ENCODE measurements at places on chromosomes 2 and 18.

GRCh38 chr2:58762176-58762781 lies 521.2 kb upstream of the FANCL start:
- DNase-seq = no peak

DNA sequence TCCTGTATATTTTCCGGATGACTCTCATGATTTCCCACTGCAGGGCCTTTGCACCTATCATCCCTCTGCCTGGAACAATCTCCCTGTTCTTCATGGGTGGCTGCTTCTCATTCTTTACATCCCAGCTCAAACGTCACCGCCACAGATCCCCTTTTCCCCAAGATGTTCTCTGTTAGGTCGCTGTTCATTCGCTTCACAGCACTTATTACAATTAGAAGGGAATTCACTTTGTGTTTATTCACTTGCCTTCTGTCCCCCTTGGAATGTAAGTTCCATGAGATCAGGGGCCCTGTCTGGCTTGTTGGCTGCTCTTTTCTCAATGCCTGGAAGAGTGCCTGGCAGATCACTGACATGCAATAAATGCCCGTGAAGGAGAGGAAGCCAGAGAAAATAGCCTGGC lies 106.7 kb downstream of the FOXI3 start:
- no peak for DNase-seq

GRCh38 chr2:232190796-232191195 lies 187.8 kb upstream of the ALPP start:
- DNase-seq = no peak

GRCh38 chr18:49933530-49934128 lies 120.3 kb upstream of the ACAA2 start:
- no peak for DNase-seq

DNA sequence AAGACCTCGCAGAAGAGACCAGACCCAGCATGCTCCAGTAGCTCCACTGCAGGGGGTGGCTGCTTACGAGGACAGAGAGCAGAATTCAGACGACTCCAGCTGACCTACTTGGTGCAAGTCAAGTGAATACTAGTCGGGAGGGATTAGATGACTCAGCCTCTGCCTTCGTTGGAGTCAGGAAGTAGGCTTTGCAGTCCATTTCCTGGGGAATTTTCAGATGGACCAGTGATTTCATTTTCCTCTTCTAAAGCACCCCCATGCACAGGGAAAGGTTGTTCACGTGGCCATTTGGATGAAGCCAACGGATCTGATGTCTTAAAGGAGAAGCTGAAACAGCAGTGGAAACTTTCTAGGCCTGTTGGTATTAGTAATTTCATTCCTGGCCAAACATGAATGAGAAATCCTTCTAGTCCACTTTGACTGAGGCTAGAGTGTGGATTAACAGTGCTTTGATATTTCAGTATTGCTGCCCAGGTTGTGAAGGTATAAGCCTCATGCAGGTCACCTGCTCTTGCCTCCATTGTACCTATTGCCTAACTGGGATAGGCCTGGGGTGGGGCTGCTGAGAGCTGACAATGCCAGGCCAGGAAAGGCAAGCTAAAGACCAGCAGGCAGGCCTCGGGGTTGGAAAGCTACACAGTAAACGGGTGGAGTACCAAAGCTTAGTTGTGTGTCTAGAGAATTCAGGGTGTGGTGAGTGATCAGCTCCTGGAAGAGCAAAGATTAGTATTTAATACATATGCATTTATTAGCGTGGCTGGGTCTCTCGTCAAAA lies 117.6 kb upstream of the FOSL2 start:
- no peak for DNase-seq

GRCh38 chr2:11636593-11637295 lies 33.3 kb downstream of the NTSR2 start:
- no peak for DNase-seq

GRCh38 chr2:217707131-217707611 lies 295.6 kb downstream of the TNS1 start:
- DNase-seq = no peak

GRCh38 chr2:142100970-142101369 lies 29.8 kb downstream of the LRP1B start:
- DNase-seq = no peak

- no peak for DNase-seq
These were observed 796.8 kb upstream of the SOX11 start for GRCh38 chr2:4895371-4895770.

DNA sequence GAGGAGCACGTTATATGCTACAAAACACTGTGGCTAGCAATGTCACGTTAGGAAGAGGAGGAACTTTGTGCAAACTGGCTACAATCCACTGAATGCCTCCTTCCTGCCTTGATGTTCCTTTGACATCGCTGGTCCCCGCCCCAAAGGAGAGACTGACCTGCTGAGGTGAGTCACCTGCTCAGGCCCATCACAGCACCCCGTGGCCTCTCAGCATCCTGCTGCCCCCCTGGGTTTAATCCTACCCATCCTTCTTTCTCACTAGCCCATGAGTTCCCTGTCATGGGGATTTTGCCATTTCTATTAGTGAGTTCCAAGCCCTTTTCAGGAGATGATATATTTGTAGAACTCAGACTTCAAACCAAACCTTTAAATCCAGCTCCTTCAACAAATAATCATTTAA lies 16.2 kb downstream of the DLGAP1 start:
- no peak for DNase-seq

DNA sequence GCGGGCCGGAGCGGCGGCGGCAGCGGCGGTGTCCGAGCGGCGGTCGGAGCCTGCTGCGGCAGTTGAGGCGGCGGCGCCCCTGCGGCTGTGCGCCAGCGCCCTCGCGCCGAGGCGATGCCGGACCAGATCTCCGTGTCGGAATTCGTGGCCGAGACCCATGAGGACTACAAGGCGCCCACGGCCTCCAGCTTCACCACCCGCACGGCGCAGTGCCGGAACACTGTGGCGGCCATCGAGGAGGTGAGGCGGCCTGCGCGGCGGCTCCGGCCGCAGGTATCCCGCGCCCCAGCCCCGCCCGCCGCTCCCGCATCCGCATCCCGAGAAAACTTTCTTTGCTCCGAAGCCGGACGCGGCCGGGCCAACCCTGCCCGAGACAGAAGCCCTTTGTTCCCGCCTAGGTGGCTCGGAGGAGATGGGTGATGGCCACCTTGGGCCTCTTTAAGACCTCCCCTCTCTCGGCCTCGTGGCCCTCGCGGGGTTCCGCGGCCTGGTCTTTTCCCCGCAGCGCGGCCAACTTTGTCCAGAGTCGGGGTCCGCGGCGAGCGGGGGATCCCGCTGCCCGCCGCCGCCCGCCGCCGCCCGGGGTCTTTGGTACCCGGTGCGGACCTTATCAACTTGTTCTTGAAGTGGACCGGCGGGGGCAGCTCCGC lies 504 bp downstream of the ASAP2 start:
- DNase-seq = no peak

DNA sequence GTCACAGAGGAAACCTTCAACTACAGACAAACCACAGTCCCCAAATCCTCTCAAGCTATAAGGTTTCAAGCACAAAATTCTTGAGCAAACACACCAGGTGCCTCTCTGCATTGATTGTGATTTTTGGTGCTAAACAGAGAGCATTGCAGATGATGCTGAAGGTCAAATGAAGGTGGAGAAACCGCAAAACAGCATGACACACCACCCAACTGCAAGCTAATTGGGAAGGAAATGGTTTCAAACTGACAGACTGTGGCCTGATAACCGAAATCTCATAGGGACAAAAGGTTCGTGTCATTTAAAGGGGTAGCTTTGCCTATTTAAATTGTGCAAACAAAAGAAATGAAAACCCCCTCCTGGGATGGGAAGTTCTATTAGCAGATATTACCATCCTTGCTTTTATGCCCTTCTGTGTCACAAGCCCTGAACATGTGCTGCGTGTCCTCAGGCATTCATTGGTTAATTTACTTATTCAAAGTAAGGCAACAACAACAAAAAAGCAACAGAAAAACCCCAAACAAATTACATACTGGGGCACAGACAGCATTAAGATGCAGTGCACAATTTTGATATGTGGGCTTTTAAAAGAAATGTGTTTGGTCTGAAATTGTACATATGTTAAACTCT lies 154.9 kb downstream of the AQP4 start:
- DNase-seq = no peak

DNA sequence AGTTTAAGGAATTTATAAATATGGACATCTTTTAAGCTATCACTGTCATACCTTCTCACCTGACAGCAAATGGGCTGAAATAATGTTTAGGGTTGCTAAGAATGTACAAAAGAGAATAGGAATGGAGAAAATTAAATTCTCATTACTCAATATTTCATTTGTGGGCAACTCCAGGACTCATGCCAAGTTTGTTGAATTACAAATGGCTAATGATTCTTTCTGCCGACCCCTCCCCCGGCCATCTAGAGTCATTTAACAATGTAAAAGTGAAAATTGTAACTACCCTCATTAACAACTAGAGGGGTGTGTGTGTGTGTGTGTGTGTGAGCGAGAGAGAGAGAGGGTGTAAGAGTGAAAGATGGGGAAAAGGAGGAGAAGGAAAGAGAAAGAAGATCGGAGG lies 708.5 kb upstream of the FAM98A start:
- DNase-seq = no peak

- no peak for DNase-seq
These were observed 10.6 kb upstream of the NEMP2 start for GRCh38 chr2:190545093-190545492.

DNA sequence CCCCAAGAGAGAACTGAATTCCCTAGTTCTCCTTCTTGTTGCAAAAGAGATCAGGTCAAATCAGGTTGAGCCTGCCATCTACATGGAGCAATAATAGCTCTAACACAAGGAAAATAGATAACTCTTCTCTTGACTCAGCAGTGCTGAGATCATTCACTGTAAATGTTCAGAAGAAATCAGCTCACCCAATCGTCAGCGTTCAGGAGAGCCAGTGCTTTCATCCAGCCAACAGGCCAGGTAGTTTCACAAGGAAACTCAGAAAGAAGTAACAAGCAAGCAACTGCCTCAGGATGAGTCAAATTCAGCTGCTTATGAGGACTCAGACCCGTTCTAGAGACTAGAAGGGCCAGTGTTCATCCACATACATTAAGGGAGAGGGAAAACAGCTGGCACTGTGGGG lies 5.9 kb downstream of the LMAN2L start:
- DNase-seq = no peak

- no peak for DNase-seq
These were observed 186.8 kb upstream of the GLI2 start for GRCh38 chr2:120548627-120549608.

DNA sequence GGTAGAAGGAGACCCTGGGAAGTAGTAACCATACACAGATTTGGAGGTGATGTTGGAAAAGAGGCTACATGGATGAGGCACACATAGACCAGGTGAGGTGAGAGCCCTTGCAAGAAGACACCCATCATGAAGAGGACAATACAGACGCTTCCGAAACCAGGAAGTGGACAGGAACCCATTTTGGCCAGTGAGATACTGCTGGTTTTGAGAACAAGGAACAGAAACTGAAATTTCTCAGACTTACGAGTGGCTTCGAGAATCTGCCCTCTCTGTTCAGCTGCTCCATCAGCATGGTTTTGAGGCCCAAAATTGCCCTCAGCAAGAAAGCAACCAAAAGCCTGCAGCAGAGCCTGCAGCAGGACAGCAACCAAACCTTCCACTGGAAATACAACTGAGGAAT lies 479.1 kb upstream of the NRXN1 start:
- DNase-seq = no peak

DNA sequence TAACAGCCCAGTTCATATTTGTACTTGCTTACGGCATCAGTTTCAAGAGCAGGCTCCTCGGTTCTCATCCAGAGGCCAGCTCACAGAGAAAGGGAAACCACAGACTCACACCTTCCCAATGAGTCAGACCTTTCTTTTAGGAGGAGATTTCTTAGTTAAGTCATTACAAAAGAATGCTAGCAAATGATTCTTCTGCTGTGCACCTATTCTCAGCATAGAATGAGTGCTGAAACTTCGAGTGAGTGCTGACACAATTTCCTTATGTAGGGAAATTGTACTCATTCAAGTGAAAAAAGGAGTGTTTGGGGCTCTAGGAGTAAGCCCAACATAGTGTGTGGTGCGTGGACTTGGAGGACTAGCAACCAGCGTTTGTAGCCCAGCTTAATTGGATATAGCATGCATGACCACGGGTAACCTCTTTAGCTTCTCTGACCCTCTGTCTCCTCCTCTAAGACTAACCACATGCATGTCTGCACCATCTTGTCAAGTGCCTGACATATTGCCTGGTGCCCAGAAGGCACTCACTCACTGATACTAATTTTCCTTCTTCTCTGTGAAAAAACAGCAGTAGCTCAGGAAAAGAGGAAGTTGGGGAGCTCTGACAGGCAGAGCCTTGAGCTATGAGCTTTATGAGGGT lies 87.0 kb downstream of the ALPK2 start:
- DNase-seq = no peak

DNA sequence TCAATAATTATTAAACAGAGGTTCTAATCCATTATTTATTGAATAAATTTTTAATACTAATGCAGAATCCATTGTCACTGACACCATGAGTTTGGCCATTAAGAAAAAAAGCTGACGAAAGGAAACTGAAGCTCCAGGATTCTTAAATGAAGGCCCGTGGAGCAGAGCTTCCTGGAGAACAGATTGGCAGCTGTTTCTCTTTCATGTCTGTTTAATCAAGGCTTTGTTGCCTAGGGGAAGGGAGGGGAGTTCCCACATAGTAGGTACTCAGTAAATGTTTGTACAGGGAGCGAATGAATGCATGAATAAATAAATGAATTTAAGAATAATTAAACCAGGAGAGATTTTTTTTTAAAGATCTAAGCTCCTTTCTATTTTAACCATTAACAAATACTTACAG lies 315.1 kb upstream of the KLHL29 start:
- DNase-seq = no peak

DNA sequence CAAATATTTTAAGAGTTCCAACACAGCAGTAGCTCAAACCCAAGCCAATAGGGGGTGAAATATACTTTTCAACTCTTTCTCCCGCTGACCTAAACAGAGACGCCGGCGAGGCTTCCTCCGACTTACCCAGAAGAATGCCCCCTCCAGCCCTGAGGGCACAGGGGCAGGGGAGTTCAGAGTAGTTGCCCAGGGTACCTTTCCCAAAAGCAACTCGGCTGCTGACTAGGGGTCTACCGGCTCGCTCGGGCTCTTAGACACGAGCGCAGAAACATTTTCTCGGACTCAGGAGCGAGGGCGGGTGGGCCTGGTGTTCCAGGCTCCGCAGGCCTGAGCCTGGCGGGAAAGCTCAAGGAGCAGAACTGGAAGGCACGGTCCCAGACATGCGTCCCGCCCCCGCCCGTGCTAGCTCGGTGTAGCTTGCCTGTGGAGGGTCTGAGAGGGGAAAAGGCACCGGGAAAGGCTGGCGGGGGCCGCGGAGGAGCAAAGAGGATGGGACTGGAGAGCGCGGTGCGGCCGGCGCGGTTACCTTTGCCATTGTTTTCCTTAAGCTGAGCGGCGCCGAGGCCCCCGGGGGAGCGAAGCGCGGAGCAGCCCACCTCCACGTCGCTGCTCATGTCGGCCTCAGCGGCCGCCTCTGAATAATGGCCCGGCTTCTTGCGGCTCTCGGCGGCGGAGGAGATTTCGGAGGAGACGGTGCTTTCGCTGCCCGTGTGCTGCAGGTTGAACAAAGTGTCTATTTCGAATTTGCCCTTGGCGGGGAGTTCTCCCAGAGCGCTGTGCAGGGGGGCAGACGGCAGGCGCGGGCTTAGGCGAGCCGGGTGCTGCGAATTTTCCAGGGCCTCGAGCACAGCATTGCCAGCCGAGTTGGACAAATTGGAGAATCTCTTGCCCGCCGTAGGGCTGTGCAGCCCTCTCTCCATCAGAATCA lies 674 bp downstream of the EVX2 start:
- no peak for DNase-seq

- no peak for DNase-seq
These were observed 17.6 kb downstream of the PTPRM start for GRCh38 chr18:7584646-7585275.

- no peak for DNase-seq
These were observed 10.0 kb downstream of the SH3BP4 start for GRCh38 chr2:234961784-234962183.

- no peak for DNase-seq
These were observed 60.1 kb upstream of the TNFRSF11A start for GRCh38 chr18:62264984-62265383.

GRCh38 chr2:189621781-189622180 lies 39.5 kb upstream of the ASNSD1 start:
- no peak for DNase-seq
